Uterus (tissue), 4 donors: ENCODE measurements at places on chromosomes 6 and 20. TPM values are rescaled to one million over a fixed set of nuclear protein-coding genes. Genes with fewer than 3 reads are reported as not detected.

DNA sequence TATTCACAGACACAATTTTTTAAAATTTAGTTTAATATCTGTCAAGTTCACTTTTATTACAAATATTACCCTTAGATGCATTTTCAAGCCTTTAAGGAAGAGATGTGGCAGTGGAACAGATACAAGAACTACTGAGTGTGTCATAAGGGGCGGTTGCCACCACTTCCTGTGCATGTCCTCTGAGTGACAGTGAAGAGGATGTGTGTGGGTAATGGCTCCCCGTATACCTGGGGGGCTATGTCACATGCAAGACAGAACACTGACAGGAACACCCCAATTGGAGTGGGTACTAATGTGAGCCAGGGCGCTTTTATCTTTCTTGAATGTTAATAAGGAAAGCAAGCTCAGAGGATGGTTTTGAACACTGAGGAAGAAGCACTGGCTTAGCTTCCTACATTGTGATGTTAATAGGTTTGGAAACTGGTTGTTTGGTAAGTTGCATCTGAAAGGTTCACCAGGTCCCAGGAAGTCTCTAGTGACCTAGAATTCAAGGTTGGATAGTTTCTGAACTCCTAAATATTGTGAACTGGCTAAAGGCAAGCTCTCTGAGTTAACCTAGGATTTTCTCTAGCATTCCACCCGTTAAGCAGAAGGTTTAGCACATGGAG lies 83.4 kb upstream of the ASF1A start:
- H3K27me3 ChIP-seq = no peaks in the 10 kb centered on the region
- no peaks in the 10 kb centered on the region for H3K36me3 ChIP-seq
- no peak overlapping the region for H3K4me3 ChIP-seq
- no peaks in the 10 kb centered on the region for H3K4me1 ChIP-seq
- no peak overlapping the region for H3K27ac ChIP-seq

GRCh38 chr6:6635869-6636268 lies 47.3 kb downstream of the LY86 start:
- no peak overlapping the region for H3K27ac ChIP-seq
- DNase-seq = no peak
- no peaks in the 10 kb centered on the region for H3K4me1 ChIP-seq
- H3K36me3 ChIP-seq = no peaks in the 10 kb centered on the region
- no peaks in the 10 kb centered on the region for H3K27me3 ChIP-seq

DNA sequence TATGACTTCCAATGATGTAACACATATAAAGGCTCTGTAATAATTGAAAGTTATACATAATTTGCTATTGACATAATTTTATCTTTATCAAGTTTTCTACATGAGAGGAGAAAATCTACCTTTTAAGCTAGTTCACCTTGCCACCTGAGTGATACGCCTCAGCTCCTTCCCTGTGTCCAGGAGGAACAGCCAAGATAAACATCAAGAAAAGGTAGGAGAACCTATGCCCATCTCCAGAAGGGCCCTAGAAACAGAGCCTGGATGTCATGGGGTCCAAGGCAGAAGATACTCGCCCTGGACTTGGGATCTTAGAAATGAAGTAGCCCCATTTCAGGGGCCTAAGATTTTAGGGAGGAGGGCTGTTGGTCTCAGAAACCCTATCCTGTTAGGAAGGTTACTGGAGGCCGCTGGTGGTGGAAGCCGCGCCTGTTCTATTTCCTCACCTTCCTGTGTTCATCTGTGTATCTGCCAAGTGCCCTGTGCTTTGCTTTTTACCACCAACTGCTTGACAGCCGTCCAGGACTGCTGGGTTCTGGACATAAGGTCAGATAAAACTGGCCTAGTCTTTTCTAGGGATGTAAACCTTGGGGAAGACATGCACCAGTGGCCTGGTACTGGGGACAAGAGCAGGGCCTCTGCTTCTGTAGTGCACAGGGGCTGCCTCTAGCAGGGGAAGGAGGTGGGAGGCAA lies 178.5 kb downstream of the ARID1B start:
- H3K36me3 ChIP-seq = no peaks in the 10 kb centered on the region
- peaks cover 8% of the 10 kb centered on the region for H3K4me1 ChIP-seq
- DNase-seq = no peak
- no peak overlapping the region for H3K4me3 ChIP-seq
- peak overlapping the region; percentile 69 for H3K27ac ChIP-seq
- H3K27me3 ChIP-seq = no peaks in the 10 kb centered on the region

GRCh38 chr6:89386917-89387491 lies 25.1 kb downstream of the RRAGD start:
- no peak overlapping the region for H3K4me3 ChIP-seq
- no peaks in the 10 kb centered on the region for H3K36me3 ChIP-seq
- no peaks in the 10 kb centered on the region for H3K4me1 ChIP-seq
- H3K27me3 ChIP-seq = no peaks in the 10 kb centered on the region

Gene SLC22A23
- total RNA-seq = 6.8 TPM

DNA sequence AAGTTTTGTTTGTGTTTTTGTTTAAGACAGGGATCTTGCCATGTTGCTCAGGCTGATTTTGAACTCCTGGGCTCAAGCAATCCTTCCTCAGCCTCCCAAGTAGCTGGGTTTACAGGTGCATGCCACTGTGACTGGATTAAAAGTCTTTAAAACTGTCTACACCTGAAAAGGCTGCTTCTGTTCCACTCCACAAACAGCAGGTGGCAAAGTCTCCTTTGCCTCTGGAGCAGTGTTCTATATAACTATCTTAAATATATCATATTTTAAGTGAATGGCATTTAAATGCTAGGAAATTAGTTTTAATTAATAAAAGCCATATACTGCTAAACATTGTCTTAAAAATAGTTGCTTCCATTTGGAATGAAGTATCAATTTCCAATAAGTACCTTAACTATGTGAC lies 89.2 kb upstream of the BCLAF1 start:
- no peak overlapping the region for H3K4me3 ChIP-seq
- H3K4me1 ChIP-seq = no peaks in the 10 kb centered on the region
- no peaks in the 10 kb centered on the region for H3K27me3 ChIP-seq
- no peak for DNase-seq
- no peak overlapping the region for H3K27ac ChIP-seq

Gene PGC
- total RNA-seq = 0.91 TPM

Gene TULP1
- 1.6 TPM for total RNA-seq

GRCh38 chr6:43853066-43853650 lies 83.1 kb downstream of the VEGFA start:
- no peak overlapping the region for H3K4me3 ChIP-seq
- no peaks in the 10 kb centered on the region for H3K36me3 ChIP-seq
- H3K27me3 ChIP-seq = no peaks in the 10 kb centered on the region
- H3K27ac ChIP-seq = no peak overlapping the region

DNA sequence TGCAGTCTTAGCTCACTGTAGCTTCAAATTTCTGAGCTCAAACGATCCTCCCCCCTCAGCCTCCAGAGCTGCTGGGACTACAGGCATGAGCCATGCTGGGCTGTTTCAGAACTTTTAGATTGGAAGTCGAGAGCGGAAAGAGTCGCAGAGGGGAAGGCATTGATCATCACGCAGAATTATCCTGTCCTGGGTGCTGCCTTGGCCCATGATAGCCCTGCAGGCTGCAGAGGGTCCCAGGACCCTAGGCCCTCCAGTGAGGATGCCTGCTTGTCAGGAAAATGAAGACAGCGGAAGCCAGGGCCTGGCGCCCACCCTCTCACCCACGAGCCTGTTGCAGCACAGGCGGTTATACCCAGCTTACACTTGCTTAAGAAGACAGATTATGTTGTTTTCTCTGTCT lies 9.1 kb downstream of the TMEM181 start:
- H3K4me3 ChIP-seq = no peak overlapping the region
- no peaks in the 10 kb centered on the region for H3K36me3 ChIP-seq
- no peaks in the 10 kb centered on the region for H3K27me3 ChIP-seq
- H3K27ac ChIP-seq = no peak overlapping the region
- no peak for DNase-seq
- H3K4me1 ChIP-seq = no peaks in the 10 kb centered on the region
